AG04450 (cell line): ENCODE measurements at places on chromosomes 16 and 17.

GRCh38 chr16:27624154-27625049 is 74.5 kb downstream of the KATNIP start:
- no peak for DNase-seq

DNA sequence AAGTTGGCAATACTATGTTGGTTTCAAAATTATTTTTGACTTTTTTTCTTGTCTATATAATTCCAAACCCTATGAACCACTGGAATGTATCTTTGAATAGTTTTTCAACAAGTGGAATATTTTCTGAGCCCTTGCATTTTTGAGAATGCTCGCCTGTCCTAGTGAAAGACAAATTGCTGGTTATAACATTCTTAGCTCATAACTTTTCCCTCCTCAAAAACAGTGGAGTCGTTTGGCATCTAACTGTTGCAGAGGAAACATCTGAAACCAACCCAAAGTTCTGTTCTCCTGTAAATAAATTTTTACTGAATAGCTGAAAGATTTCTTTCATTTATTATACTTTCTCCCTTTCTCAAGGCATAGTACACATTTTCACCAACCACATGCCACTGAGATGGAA is 11.3 kb upstream of the COX10 start:
- DNase-seq, result no peak

DNA sequence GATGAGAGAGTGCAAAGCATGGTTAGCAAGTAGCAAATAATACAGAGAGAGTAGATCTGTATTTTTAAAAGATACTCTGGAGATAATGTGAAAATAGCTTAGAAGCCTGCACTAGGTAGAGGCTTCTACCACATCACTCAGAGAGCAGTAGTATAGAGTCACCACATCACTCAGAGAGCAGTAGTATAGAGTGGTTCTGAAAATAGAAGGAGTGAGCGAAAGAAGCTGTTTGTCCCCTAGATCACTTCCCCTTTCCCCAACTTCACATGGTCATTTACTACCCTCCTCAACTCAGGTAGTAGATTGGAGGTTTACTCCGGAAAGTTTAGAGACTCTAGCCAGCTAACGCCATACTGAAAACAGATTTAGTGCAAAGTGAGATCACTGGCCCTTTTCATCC is 17.1 kb downstream of the DGKE start:
- no peak for DNase-seq

- no peak for DNase-seq
These were observed 160.2 kb upstream of the LHX1 start for GRCh38 chr17:36777118-36777517.

- DNase-seq, result no peak
These were observed 3.5 kb downstream of the G6PC1 start for GRCh38 chr17:42904110-42904469.

GRCh38 chr17:205148-205669 is 23.8 kb upstream of the DOC2B start:
- DNase-seq, result no peak

- no peak for DNase-seq
These were observed at the start of gene KRTAP16-1 for GRCh38 chr17:41308918-41309359. Gene KRTAP16-1, minus strand, starts transcription at chr17:41309309. Its CDS starts 56 bp downstream, at chr17:41309253.

DNA sequence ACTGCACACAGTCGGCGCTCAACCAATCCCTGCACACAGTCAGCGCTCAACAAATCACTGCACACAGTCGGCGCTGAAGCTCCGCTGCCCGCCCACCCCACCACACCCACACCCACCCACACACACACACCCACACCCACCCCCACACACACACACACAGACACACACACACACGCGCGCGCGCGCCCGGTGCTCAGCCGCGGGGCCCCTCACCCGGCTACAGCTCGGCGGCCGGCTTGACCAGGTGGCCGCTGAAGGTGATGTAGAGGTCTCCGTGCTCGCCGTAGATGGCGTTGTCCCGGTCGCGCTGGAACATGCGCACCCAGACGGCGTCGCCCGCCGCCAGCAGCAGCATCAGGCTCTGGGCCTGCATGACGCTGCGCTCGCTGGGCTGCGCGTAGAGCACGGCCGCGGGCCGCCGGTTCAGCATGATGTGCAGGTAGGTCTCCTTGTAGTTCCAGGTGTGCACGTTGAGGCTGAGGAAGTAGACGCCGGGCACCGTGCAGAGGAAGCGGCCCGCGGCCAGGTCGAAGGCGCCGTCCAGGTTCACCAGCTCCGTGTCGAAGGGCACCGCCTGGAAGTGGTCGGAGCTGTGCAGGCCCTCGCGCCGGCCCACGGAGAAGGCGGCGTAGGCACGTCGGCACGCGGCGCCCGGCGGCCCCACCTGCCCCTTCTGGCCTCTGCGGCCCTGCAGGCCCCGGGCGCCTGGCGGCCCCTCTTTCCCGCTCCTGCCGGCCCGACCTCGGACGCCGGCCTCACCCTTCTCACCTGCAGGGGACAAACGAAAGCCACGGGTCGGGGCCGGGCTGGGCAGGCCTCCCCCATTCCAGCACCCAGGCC is 2.5 kb downstream of the C1QTNF8 start:
- DNase-seq, result no peak

DNA sequence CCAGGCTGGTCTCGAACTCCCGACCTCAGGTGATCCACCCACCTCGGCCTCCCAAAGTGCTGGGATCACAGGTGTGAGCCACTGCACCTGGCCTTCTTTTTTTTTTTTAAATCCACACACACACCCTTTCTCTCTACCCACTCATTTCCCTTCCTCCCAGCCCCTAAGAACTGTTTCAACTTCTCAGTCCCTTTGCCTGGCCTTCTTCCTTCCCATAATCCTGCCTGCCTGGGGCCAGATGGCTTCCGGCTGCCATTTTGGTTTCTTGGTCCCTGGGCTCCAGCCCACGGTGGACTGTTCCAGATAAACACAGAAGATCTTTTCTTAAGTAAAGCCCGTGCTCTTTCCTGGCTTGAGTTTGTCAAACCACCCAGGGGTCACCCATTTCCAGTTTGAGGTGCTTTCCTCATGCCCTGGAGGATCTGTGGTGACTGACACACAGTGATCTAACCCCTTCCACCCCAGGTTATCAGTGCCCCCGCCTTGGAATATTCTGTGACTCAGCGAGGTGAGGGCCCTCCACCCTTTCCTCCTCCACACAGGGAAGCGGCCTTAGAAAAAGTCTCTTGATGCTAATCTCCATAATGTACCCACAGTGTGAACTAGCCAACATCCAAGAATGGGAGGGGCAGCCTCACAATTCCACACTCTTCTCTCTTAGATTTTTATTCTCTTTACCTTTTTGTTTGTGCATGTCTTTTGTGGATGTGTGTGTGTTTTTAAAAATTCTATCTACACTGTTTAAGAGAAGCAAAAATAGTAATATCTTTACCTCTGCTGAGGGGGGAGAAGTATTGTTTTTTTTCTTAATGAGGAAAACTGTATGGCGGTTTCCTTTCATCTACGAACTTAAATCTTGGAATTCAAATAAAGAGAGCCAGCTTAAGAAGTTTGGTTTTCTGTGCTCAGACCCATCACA is 60.0 kb downstream of the CRISPLD2 start:
- no peak for DNase-seq
